NCI-H460 (cell line): ENCODE measurements at places on chromosomes 2 and 18. TPM values are rescaled to one million over a fixed set of nuclear protein-coding genes. Genes with fewer than 3 reads are reported as not detected.

DNA sequence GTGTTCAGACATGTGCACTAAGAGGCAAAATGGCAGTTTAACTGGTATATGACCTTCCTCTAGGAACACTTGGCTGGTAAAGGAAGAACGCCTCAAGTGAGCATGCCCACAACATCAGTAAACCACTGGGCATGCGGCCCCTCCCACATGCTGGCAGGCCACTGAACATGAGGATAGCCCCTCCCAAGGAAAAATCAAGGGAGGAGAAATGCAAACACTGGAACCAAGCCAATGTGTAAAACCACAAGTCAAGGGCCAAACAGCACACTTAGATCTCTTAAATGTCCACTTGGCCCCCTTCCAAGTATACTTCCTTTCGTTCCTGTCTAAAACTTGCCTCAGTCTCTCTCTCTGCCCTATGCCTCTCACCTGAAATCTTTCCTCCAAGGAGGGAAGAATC, 980.8 kb downstream of the TSN start:
- no peak for DNase-seq

The KLHL29 gene
- 4.3 TPM in 2 replicates for total RNA-seq

- no peak for DNase-seq
These were observed 85.3 kb upstream of the ACVR2A start for GRCh38 chr2:147759536-147759935.

- DNase-seq, result no peak
These were observed 349.7 kb upstream of the GALNT5 start for GRCh38 chr2:156907806-156908205.

- no peak for DNase-seq
These were observed 14.1 kb downstream of the MFF start for GRCh38 chr2:227339098-227339599.

DNA sequence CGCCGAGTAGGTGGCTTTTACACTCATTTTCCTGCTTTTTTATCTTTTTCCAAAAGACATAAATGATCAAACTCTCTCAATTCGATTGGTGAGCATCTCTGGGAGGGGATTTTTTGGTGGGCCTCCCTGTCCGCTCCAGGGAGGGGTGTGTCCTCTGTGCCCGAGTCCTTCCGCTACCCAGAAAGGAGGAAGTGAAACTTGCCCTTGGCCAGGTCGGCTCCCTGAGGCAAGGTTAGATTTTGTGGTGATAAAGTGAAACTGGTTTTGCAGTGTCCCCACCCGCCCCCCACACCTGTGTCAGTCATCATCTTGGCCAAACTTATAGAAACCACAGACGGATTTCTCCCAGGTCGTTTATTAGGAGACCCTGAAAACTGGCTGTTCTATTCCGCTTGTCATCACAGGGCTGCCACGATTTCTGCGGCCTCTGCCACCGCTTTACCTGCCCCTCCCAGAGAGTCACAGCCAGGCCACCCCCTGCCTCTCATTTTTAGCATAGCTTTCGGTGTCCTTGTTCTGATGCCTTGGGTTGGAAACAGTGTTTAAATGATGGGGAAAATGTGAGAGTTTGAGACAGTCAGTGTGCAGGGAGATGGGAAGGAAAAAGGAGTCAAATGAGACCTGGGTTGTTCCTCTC, 93.6 kb downstream of the SH3BP4 start:
- no peak for DNase-seq

The TCF23 gene
- total RNA-seq, result not detected in 2 replicates

The ZNF516 gene
- 19.3 and 22.5 TPM in 2 replicates for total RNA-seq

GRCh38 chr18:7467708-7468466, 99.2 kb upstream of the PTPRM start:
- no peak for DNase-seq

The ZBTB14 gene
- 17.3 and 19.3 TPM in 2 replicates for total RNA-seq

DNA sequence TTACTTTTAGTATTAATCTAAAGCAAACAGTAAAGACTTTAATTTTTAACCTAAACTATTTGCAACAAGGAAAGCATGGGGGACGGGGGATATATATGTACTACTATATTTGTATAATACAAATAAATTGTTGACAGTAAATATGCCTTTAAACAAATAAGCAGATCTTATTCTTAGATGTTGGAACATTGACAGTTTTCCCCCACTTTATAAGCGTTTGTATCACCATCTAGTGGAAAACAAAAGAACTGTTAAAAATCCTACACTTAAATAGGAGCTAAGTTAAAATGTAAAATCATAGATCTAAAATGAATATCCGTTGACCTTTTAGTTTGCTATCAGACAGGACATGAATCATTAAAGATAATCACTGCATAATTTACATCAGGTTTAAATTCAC, 50.0 kb downstream of the RBBP8 start:
- peak; percentile 22 for DNase-seq

The REL gene
- 7.3 and 7.5 TPM in 2 replicates for total RNA-seq

GRCh38 chr2:215604606-215605005, 168.7 kb upstream of the FN1 start:
- no peak for DNase-seq

GRCh38 chr2:157840568-157841156, 35.5 kb downstream of the ACVR1 start:
- DNase-seq, result no peak
